ENCODE measurements at places on chromosomes 12 and 14.
A peak's percentile ranks its signal among the peaks of the same experiment; 100 is the strongest.

- DNase-seq, result peak; percentile 66
These were observed 26.2 kb downstream of the RFLNA start for GRCh38 chr12:124321040-124321481.

- no peak for DNase-seq
These were observed 488.9 kb downstream of the MDGA2 start for GRCh38 chr14:47186486-47186885.

GRCh38 chr12:53510181-53510812, 3.0 kb upstream of the NPFF start:
- no peak for DNase-seq

DNA sequence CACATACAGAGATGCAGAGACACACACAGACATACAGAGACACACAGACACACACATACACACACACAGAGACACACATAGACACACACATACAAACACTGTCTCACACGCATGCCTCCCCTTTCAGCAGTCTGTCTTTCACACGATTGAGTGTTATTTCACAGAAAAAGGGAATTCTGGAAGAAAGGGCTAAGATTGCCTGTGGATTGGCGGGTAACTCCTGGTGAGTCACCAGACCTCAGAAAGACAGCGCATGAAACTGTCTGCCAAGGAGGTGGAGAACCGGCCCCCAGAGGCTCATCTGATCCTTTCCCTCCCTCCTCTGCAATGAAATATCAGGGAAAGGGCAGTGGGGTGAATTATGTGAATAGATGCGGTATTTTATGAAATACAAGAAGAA, 127.2 kb upstream of the GSC start:
- no peak for DNase-seq

GRCh38 chr12:41045509-41045908, 142.6 kb upstream of the PDZRN4 start:
- DNase-seq, result no peak

GRCh38 chr12:857611-858010, 91.9 kb downstream of the RAD52 start:
- peak; percentile 69 for DNase-seq

DNA sequence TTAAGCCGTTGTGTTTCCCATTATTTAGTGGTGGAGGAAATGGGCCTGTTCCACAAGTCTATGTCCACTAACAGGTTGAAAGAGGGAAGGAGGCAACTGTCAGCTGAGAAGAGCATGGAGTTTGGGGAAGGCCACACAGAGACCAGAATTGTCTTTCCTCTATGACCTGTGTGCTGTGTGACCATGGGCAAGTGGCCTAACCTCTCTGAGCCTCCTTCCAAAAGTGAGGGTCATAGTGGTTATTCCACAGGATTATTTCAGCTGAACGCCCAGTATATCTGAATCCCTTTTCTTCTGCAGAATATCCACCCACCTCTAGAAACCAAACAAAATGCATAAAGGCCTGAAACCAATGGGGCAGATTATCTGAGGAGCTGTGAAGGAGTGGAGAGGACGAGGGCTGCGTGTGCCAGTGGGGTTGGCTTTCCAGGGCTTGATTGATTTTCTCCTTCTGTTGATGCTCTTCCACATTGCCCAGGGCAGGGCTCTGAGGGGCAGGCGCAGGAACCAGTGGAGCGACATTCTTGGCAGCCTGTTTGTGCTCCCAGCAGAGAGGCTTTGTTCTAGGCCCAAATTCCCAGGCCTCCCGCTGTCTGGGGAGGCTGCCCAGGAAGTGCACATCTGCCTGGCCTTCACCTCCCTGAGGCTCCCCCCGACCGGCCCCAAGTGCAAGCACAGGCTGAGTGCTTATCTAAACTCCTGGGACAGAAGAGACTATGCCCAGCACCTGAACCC, 452.7 kb downstream of the BCL11B start:
- DNase-seq, result no peak

DNA sequence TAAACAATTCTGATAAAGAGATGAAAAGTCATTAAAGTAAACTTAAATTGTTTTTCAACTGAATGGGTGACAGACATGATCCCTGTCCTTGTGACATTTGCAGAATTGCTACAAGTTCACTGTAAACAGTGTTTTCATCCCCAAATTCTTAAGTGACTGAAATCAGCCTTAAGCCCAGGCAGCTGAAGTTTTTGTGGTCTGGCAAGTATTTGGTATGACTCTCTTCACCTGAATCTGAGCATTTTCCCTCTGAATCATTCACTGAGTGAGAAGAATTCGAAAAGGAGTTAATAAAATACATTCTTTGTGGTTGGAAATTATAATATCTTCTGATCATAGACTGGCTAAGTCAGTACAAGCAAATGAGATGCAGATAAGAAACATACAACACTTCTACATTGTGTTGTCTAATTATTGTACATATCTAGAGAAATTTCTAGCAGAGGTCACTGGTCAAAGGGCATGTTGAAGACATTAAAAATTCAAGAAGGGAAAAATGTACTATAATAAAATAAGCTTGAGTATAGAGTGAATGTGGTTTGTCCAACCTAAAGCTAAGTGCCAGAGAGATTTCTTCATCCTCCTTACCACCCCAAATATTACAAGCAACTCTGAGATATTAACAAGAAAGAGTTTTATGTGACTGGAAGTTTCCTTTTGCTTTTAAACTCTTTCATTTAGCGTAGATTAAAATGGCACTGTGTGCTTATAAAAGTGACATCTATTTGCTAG, 177.8 kb upstream of the DIO2 start:
- no peak for DNase-seq

DNA sequence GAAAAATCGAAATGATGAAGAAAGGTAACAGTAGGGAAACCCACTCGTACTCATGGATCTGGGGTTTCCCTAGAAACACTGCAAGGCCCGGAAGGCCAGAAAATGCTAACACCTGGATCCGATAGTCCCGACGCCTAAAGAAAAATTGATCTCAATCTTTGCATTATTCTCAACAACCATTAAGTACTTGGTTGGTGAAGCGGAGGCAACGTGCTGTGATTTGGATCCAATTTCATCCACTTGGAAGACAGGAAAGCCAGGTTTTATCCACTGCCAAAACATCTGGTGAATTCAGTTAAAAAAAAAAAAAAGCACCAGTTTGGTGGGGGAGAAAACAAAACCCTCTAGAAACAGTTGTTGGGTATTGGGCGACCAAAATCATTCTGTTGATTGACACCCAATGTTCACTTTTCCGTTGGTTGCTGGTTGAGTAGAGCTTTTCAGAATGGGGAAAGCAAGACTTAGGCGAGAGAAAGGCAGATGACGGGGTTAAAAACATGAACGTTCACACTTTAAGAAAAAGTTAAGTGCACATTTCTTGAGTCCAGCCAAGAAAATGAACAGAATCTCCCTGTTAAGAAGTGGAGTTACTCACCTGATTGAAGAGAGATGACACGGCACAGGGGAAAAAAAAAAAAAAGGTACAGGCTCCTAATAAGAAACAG, 41.9 kb upstream of the MED13L start:
- DNase-seq, result no peak

DNA sequence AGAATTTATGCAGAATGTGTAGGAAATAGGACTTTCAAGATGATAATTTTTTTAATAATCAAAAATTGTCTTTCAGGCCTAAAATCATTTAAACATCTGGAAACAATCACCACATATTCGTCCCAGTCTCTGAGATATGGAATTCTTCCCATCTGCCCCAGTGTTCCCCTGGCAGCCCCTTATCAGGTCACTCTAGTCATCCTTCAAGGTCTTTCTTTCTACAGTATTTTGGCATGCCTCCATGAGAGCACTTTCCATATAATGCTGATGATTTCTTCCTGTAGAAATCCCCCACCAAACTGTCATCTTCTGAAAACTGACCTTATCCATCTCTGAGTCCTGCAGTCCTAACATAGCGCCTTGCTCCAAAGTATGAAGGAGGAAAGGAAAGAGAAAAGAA, 422.1 kb downstream of the RPS29 start:
- DNase-seq, result no peak

DNA sequence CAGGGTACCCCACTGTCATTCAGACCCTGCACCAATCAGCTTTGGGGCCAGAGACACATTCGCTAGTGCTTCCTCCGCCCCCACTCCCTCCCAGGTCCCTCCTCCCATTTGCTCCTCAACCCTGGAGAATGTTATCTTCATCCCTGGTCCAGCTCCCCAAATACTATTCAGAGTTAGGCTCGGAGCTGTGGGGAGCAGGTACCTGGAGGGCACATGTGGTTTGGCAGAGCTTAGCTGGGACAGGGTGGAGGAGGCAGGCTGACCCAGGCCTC, 19.5 kb downstream of the VSX2 start:
- no peak for DNase-seq

- no peak for DNase-seq
These were observed 808 bp downstream of the ACIN1 start for GRCh38 chr14:23093991-23094665.

- peak; percentile 52 for DNase-seq
These were observed 35.3 kb upstream of the TTC7B start for GRCh38 chr14:90851327-90852036.

- peak; percentile 55 for DNase-seq
These were observed 260.8 kb downstream of the RASSF9 start for GRCh38 chr12:85575120-85576096.

- DNase-seq, result no peak
These were observed 57.3 kb downstream of the DAD1 start for GRCh38 chr14:22531451-22532344.

DNA sequence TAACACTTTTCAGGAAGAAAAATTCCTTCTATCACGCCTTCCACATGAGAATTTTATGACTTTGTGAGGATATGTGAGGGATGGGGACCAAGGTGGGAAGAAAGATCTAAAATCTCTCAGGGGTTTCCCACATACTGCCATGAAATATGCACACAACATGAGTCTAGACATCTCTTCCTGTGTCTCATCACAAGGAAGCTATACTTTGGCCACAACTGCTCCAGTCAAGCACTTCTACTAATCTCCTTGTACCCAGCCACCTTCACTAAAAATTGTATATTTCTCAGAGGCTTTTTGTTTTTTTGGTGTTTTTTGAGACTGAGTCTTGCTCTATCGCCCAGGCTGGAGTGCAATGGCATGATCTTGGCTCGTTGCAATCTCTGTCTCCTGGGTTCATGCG, 3.2 kb downstream of the OSBPL8 start:
- DNase-seq, result no peak

DNA sequence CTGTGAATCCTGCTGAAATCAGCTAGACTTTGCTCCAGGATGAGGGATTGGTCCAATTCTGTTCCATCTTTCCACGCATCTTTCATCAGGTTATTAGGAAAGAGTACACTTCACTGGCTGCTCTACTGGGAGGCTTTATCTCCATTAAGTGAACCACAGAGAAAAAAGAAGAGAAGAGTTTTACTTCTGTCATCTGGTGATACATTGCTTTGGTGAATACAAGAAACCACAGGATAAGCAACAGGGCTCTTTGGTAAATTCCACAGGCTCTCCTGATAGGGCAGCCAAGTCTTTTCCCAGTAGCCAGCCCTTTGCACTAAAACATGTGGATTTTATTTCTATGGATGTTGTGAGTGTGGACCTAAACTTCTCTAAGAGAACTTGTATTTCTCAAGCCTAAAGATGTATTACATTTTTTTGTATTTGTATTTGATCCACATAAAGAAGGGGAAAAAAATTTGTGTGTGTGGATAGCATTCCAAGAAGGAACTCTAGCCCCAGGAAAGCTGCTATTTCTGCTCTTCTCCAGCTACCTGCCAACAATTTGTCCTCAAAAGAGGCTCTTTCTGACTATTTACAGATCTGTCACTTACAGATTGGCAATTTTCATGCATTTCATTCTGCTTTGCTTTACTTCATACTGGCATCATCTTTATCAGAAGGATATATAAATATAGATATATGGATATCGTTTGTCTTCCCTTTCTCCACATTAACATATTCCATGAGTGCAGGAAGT, 1117.6 kb upstream of the TMEM132C start:
- no peak for DNase-seq

GRCh38 chr12:55955800-55956508, 9.9 kb downstream of the PMEL start:
- no peak for DNase-seq

GRCh38 chr14:91934554-91935285, 12.8 kb downstream of the FBLN5 start:
- no peak for DNase-seq

- no peak for DNase-seq
These were observed 19.7 kb downstream of the BTBD6 start for GRCh38 chr14:105267820-105268548.

- DNase-seq, result peak; percentile 43
These were observed 10.6 kb upstream of the DNAL1 start for GRCh38 chr14:73634011-73634833.

- peak; percentile 34 for DNase-seq
These were observed 21.3 kb upstream of the OASL start for GRCh38 chr12:121060149-121061001.

DNA sequence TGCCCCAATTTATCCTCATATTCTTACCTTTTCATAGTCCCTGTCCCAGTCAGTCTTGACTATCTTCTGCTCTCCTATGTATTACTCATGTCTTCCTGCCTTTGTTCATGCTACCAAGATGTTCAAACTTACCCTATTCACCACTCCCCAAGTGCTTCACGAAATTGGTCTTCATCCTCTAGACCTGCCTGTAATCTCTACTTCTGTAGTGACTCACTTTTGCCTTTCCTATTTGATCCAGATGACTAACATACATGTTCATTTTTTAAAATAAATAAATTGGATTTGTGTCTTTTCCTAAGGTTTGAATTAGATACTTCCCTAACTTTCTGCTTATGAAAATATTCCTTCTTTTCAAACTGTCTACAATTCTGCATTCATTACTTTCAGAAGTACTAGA, 107.7 kb upstream of the PPM1H start:
- no peak for DNase-seq

DNA sequence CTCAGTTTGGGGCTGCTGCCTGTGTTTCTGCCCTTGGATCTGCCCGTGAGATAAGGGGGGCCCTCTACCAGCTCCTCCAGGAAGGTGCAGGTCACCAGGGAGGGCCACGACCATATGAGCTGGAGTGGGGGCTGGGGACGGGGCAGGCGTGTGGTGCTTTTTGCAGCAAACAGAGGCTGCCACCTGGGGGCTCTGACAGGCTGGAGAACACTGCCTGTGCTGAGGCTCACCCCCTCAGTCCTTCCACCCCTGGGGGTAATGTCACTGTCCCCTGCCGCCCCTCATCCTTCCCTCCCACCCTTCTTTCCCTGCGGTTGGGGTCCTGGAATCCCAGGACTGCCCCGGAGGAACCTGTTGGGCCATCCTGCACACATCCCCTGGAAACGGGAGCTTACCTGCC, 3.2 kb downstream of the PLD4 start:
- DNase-seq, result no peak

DNA sequence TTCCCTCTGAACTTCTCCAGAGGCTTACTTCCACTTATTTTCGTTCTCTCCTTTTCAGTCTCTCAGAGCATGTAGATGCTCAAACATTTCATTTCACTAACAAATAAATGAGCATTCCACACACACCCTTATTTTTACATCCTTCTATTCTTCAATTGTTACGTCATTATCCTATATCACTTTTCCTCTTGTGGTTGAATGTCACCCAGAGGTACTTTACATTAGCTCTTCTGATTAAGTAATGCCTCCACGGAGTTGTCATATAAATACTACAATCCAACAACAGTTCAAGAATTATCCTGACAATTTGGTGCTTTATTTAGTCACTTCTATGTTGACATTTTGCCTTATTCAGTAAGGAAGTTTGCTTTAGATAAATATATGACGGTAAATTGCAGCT, 18.4 kb downstream of the FAR2 start:
- DNase-seq, result no peak

Data from Ammon's horn (tissue), 1 donor.